Breast epithelium (tissue), 4 donors: ENCODE measurements at places on chromosomes 2 and 18. TPM values are rescaled to one million over a fixed set of nuclear protein-coding genes. Genes with fewer than 3 reads are reported as not detected.

DNA sequence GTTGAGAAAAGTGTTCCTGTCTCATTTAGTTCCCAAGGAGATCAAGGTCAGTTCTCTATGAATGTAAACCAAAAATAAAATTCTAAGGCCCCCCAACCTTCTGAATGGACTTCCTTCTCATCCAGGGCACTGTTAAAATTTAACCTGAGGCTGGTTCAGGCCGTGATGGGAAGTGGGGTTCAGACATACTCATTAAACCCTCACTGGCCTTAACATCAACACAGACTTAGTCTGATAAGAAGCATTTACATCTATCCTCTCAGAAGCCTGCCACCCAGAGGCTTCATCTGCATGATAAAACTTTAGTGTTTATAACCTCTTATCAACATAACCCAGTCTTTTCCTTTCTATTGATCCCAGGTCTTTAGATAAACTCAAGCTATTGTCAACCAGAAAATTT, 22.4 kb downstream of the ITSN2 start:
- no peaks in the 10 kb centered on the region for H3K27me3 ChIP-seq
- no peak overlapping the region for H3K4me3 ChIP-seq
- H3K27ac ChIP-seq: no peak overlapping the region
- H3K36me3 ChIP-seq: no peaks in the 10 kb centered on the region

GRCh38 chr2:240689975-240690374, 1.7 kb upstream of the AQP12A start:
- H3K27ac ChIP-seq: no peak overlapping the region
- H3K27me3 ChIP-seq: peaks cover 4% of the 10 kb centered on the region
- H3K4me1 ChIP-seq: no peaks in the 10 kb centered on the region
- no peak overlapping the region for H3K4me3 ChIP-seq

- no peaks in the 10 kb centered on the region for H3K36me3 ChIP-seq
- no peaks in the 10 kb centered on the region for H3K4me1 ChIP-seq
These were observed 417.2 kb downstream of the LRRTM4 start for GRCh38 chr2:77105008-77105407.

The GPR75 gene
- 4.9 TPM for total RNA-seq

DNA sequence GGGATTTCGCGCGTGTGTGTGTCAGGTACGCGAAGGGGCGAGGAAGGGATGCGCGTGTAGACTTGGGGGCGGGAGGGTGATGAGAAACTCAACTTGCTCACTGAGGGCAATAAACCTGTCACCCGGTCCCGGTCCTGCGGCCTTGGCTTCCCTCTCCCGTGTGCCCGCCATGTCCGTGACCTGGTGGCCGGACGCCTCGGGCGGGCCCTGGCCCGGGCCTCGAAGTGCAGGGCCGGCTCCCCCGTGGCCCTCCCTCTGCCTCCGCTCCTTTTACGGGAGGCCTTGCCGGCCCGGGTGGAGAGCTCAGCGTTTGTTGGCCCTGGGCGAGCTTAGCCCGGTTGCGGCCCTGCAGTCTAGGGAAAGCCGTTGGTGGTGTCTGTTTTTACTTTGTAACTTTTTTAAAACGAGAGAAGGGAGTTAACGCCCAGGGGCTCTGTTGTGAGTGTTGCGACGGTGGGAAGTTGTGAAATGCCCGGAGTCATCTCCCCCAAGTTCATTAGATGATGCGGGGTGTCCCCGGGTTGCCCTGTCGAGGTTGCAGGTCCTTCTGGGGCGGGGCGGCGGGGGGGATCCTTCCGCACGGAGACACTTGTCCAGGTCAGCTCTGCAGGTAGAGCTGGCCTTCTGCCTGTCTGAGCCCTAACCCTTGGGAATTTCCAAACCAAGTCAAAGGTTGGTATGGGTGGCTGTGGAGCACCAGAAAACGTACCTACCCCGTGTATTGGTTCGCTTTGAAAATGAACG, 883 bp downstream of the SMCHD1 start:
- peak overlapping the region; percentile 99 for H3K27ac ChIP-seq
- H3K36me3 ChIP-seq: no peaks in the 10 kb centered on the region
- peak; percentile 37 for DNase-seq

- no peak overlapping the region for H3K27ac ChIP-seq
- H3K27me3 ChIP-seq: no peaks in the 10 kb centered on the region
- H3K36me3 ChIP-seq: no peaks in the 10 kb centered on the region
- H3K4me3 ChIP-seq: no peak overlapping the region
These were observed 1073.3 kb upstream of the CDH2 start for GRCh38 chr18:29250259-29250658.

GRCh38 chr2:180208841-180209240, 201.7 kb upstream of the CWC22 start:
- H3K27me3 ChIP-seq: no peaks in the 10 kb centered on the region
- no peaks in the 10 kb centered on the region for H3K36me3 ChIP-seq

The PDE11A gene
- 2.2 TPM for total RNA-seq

The ANKRD62 gene
- not detected for total RNA-seq

GRCh38 chr2:12554224-12555011, 162.3 kb upstream of the TRIB2 start:
- H3K4me1 ChIP-seq: no peaks in the 10 kb centered on the region
- no peak overlapping the region for H3K27ac ChIP-seq
- H3K36me3 ChIP-seq: no peaks in the 10 kb centered on the region
- DNase-seq: no peak
- no peak overlapping the region for H3K4me3 ChIP-seq
- no peaks in the 10 kb centered on the region for H3K27me3 ChIP-seq

DNA sequence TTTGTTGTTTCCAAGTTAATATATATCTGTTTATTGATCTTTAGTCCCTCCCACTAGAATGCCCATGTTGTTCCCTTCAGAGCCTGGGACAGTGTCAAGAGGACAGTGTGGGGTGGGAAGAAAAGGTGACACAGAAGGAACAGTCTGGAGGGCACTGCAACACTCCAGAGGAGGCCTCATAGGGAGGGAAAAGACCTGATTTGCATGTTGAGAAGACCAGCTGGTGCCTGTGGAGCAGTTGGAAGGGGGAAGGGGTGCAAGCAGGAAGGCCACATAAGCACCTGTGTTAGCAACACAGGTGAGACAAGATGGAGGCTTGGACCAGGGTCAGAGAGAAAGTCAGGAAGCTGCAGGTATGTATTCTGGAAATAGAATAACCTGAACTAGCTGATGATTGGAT, 48.1 kb upstream of the FHOD3 start:
- no peak for DNase-seq
- H3K4me3 ChIP-seq: no peak overlapping the region
- H3K27ac ChIP-seq: no peak overlapping the region
- H3K36me3 ChIP-seq: no peaks in the 10 kb centered on the region
- no peaks in the 10 kb centered on the region for H3K27me3 ChIP-seq

DNA sequence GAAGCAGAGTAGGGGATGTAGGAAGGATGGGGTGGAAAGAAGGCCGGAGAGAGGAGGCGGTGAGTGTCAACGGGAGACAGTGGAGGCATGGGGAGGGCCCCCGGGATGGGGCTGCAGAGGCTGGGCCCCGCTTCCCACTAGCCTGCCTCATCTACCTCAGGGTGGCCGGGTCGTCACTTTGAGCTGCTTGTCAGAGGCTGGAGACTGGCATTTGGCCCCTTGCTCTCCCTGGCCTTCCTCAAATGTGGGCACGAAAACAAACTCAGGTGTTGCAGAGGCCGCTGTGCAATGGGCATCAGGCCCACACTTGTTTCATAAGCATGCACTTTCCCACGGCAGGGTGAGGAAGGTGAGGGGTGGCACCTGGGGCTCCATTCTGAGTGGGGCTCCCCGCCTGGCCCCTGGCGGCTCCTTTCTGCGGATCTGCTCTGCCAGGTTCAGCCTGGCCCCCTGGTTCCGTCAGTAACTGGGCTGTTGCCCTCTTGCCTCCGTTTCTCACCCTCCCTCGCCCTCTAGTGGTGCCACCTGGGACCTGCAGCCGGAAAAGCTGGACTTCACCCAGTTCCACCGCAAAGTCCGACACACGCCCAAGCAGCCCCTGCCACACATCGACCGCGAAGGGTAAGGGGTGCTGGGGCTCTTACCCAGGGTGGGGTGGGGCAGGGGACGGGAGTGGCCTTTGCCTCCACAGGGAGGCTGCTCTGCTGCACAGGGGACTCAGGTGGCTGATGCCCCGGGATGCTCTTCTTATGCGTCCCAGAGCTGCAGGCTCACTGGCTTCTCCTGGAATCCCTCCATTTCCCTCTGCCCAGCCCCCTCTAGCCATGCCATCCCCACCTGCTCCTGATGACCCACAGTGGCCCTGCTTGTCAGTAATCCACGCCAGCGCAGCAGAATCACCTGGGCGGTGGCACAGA, 125.4 kb downstream of the CTIF start:
- peak; percentile 49 for DNase-seq
- H3K4me1 ChIP-seq: peaks cover 7% of the 10 kb centered on the region
- H3K36me3 ChIP-seq: no peaks in the 10 kb centered on the region

- H3K36me3 ChIP-seq: no peaks in the 10 kb centered on the region
- H3K4me1 ChIP-seq: no peaks in the 10 kb centered on the region
- H3K27me3 ChIP-seq: no peaks in the 10 kb centered on the region
- DNase-seq: no peak
- H3K4me3 ChIP-seq: peak overlapping the region; percentile 83
These were observed 917 bp downstream of the MPPE1 start for GRCh38 chr18:11906926-11907874.

The PTPRN gene
- not detected for total RNA-seq

The VAPA gene
- total RNA-seq: 260 TPM

DNA sequence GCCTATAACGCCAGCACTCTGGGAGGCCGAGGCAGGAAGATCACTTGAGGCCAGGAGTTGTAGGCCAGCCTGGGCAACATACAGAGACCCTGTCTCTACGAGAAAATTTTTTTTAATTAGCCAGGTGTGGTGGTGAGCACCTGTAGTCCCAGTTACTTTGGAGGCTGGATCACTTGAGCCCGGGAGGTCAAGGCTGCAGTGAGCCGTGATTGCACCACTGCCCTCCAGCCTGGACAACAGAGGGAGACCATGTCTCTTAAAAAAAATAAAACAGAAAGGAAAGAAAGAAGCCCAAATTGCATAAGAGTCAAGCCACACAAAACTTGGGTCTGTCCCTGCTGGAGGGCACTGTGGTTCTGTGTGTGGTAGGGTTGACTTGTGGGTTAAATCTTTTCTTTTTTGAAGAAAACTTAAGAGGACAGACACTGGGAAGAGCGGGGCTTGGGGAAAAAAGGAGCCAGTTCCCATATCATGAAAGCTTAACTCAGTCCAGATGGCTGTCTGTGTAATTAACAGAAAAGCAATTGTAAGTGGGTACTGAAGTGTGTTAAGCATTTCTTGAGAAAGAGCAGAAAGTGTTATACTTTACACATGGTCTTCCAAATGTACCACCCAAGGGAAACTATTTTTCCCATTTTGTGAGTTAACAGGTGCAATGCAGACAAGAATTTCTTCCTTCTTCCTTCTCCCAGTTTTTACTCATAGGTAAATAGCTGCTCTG, 115.1 kb downstream of the ALPK2 start:
- no peaks in the 10 kb centered on the region for H3K27me3 ChIP-seq
- H3K27ac ChIP-seq: no peak overlapping the region
- no peaks in the 10 kb centered on the region for H3K36me3 ChIP-seq
- H3K4me3 ChIP-seq: no peak overlapping the region
- H3K4me1 ChIP-seq: no peaks in the 10 kb centered on the region

- DNase-seq: no peak
- no peaks in the 10 kb centered on the region for H3K36me3 ChIP-seq
- no peak overlapping the region for H3K27ac ChIP-seq
- no peaks in the 10 kb centered on the region for H3K27me3 ChIP-seq
These were observed 146.3 kb upstream of the TWIST2 start for GRCh38 chr2:238701341-238702206.

- no peaks in the 10 kb centered on the region for H3K27me3 ChIP-seq
- H3K4me3 ChIP-seq: no peak overlapping the region
- no peak for DNase-seq
- no peak overlapping the region for H3K27ac ChIP-seq
- no peaks in the 10 kb centered on the region for H3K4me1 ChIP-seq
These were observed 15.2 kb downstream of the CDKL4 start for GRCh38 chr2:39228413-39229209.
